ENCODE measurements at places on chromosomes 4 and X. TPM values are rescaled to one million over a fixed set of nuclear protein-coding genes. Genes with fewer than 3 reads are reported as not detected.

- no peak for DNase-seq
Measured at GRCh38 chr4:44859477-44859876, 133.1 kb upstream of the GNPDA2 start.

- no peak for DNase-seq
Measured at GRCh38 chrX:131264053-131264452, 25.1 kb downstream of the IGSF1 start.

GRCh38 chrX:16718824-16719333 is 533 bp upstream of the SYAP1 start:
- DNase-seq: no peak

DNA sequence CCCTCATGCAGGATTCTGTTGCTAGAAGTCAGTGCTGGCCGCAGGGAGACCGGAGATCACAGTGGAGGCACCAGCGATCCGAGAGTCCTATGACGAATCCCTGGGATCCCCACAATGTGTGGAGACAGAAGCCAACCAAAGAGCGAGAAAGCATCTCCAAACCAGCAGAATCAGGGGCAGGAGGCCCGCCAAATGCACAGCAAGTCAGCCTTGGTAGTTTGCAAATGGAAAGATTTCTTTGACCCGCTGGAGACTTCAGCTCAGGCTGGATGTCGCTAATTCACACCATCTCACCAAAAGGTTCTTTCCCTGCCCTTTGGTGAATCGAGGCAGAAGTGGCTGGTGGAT is 505 bp upstream of the PKD2 start:
- DNase-seq: no peak

DNA sequence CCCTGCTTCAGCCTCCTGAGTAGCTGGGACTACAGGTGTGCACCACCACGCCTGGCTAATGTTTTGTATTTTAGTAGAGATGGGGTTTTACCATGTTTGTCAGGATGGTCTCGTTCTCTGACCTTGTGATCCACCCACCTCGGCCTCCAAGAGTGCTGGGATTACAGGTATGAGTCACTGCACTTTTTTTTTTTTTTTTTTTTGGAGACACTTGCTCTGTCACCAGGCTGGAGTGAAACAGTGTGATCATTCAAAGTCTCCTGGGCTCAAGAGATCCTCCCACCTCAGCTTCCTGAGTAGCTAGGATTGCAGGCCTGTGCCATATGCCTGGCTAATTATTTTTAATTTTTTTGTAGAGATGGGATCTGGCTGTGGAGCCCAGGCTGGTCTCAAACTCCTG is 338.8 kb downstream of the PPP3CA start:
- no peak for DNase-seq

GRCh38 chrX:22974616-22975015 is 25.1 kb upstream of the DDX53 start:
- no peak for DNase-seq

DNA sequence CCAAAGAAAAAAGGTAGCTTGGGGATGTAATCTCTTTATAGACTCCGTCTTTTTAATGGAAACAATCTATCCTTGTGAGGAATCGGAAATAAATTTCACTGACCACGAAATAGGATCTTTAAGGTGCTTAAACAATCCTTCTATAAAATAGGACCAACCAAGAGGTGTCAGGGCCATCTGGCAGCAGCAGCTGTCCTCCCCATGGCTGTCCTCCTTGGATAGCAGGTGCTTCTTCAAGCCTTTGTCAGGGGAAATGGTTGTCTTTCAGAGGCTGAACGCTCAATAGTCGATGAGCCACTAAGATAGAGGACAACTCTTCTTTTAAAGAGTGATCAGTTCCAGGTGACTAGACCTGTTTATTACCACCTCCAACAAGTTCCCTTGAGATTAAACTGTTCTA is 231.0 kb downstream of the ADGRL3 start:
- no peak for DNase-seq

GRCh38 chr4:171031338-171031737 is 781.9 kb upstream of the GALNTL6 start:
- no peak for DNase-seq

DNA sequence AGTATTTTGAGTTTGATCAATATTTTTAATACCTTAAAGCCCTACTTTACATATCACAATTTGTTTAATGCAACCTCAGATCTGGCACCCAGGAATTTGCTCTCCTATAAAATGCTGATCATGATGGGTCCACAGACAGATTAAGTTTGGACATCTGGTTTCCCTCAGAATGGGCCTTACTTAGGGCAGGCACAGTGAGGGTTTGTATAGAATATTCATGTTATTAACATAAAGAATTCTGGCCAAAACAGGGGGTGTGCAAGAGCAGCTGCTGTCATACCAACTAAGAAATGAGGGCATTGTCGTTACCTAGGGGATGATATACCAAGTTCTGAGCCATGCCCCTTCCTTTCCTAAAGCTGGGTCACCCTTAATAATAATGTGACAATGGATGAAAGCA is 37.5 kb upstream of the CENPU start:
- DNase-seq: no peak

- no peak for DNase-seq
Measured at GRCh38 chr4:164345756-164346155, 408.2 kb upstream of the SMIM31 start.

- peak; percentile 45 for DNase-seq
Measured at GRCh38 chrX:19372170-19372546, 28.4 kb downstream of the PDHA1 start.

GRCh38 chrX:136647677-136648360 is at the start of gene CD40LG:
TSS of gene CD40LG (plus strand) at chrX:136648158. CDS start at chrX:136648249, 91 bp downstream.
- no peak for DNase-seq

- no peak for DNase-seq
Measured at GRCh38 chrX:9072281-9072680, 38.4 kb upstream of the FAM9B start.

GRCh38 chr4:78753091-78753490 is 23.1 kb upstream of the BMP2K start:
- DNase-seq: no peak

- no peak for DNase-seq
Measured at GRCh38 chr4:99624141-99624719, 33.4 kb downstream of the C4orf54 start.

- DNase-seq: no peak
Measured at GRCh38 chrX:63918611-63919010, 133.6 kb upstream of the ARHGEF9 start.

DNA sequence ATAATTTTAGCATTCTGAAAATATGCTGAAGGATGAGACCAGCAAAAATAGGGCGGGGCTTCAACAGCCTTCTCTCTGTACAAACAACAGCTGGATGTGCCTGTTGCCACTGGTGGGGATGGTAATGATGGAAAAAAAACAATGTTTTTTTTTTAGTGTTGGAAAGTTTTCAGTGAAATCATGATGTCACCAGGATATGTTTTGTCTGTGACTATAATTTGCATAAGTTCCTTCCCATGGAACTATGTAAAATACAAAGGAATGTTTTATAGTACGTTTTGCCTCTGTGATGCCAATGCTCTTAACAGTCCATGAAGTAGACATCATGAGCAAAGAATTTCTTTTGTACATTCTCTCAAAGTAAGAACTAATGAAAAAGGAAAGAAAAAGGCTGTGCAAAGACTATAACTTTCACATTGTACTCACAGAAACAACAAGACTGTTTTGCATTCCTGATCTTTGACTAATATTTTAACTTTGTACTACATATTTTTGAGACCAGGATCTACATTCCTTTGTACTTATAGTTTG is 589.7 kb downstream of the SPRY1 start:
- no peak for DNase-seq

GRCh38 chrX:110000847-110001713 is 1.8 kb upstream of the TMEM164 start:
- no peak for DNase-seq

DNA sequence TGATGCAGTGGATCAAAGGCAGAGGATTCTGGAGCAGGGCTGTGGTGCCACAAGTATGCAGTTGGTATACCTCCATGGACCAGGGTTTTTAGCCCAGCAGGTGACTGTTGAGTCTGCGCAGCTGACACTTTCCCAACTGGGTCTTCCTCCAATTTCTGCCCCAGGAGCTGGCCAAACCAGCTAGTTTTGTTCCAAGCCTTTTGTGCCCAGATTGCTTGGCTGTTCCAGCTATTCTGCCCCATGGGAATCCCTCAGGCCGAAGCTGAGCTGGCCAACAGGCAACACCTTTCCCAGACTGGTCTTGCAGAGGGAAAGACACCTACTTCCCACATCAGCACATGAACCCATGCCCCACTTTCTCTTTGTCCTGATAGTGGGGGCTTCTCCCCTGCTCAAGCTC is 22.8 kb upstream of the ANKRD17 start:
- DNase-seq: no peak

Gene SPANXN4
- not detected for total RNA-seq

Gene GAGE12J
- not detected for total RNA-seq

Gene PPARGC1A
- total RNA-seq: 3.7 TPM

Gene TEX13C
- total RNA-seq: not detected

Gene ZFP92
- total RNA-seq: 0.38 TPM

Gene TBX22
- total RNA-seq: 0.27 TPM

Gene ETFDH
- total RNA-seq: 19.9 TPM

Gene PABPC1L2B
- total RNA-seq: not detected

Gene SASH3
- not detected for total RNA-seq

All from progenitor cell of endocrine pancreas (in vitro differentiated cells).